Foreskin fibroblast (primary cell): ENCODE measurements at places on chromosomes 5 and 9.
A peak's percentile ranks its signal among the peaks of the same experiment; 100 is the strongest.

DNA sequence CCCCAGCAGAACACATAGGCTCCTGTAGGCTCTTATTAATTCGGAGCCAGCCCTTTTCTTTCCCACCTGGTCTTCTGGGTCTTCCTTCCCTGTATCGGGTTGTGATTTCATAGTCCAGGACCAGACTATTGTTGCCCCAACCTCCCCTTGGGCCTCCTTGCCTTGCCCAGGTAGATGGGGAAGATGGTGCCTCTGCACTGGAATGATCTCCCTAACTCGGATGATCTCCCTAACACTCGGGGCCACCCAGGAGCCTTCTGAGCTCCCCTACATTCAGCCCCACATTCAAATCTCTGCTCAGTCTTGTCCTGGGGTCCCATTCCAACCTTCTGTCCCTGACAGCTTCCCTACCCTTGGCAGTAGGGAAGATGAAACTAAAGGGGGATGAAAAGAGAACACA is 2.7 kb upstream of the IRF1 start:
- DNase-seq = no peak

GRCh38 chr5:159412284-159413046 is 82.2 kb upstream of the IL12B start:
- no peak for DNase-seq

DNA sequence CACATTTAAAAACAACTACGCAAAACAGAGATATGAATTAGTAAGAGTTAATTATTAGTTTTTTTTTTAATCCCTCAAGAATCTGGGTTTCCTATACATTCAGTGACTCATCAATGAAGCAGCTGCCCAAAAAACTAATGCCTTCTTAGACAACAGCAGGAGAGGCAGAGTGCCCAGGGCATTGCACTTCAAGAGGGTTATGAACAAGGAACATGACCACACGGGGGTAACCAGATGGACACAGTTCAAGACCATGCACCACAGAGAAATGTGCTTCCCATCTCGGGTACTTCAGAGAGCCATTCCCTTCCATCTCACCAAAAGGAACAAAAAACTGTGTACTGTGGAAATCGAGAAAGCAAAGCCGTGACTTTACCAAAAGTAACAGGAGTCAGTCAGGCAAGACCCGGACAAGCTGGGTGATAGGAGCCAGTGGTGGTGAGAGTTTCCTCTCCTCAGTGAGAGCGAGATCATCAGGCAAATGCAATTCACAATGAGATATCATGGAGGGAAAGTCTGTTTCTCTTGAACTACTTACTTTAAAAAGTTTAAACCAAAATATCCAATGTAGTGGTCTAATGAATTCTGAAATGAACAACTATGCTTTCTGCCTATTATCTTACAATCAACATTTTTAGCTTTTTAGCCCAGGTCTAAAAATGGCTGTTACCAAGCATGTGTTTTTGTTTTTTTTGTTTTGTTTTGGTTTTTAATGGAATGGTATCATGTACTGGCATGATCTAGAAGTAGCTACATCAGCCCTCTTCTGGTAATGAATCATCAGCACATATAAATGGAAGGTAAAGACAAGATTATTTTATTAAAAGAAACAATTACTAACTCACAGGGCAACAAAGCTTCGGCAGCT is 192.1 kb downstream of the TSSK1B start:
- no peak for DNase-seq

DNA sequence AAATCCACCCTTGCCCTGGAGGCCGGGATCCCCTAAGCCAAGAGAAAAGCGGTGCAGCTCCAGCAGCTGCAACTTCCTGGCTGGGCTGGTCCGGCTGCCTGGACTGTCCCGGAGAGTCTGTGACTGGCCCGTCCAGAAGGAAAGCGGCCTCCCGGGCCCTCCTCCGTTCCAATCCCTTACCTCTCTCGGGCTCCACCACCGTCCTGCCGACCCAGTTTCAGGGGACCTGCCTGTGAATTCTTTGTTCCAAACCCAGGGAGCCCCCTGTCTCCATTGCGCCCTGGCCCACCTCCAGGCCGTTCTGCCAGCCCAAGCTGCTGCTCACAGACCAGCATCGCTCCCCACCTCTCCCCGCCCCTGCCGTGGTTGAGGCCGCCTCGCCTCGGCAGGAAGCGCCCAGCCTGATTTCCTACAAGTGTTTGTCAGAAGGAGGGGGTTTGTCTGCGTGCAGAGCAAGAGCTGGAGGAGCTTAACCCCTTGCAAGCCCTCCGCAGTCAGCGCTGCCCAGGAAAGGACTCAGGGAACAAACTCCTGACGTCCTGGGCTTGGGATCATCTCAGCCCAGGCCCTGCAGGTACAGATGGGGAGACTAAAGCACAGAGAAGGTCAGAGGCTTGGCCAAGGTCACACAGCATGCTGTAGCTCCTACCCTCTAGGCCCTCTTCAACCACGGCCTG is at the start of gene AKNA:
TSS of gene AKNA (minus strand) at position 303 of the 677 bp plus-strand sequence. CDS start 6,649 bp downstream, outside the sequence.
- peak; percentile 74 for DNase-seq

DNA sequence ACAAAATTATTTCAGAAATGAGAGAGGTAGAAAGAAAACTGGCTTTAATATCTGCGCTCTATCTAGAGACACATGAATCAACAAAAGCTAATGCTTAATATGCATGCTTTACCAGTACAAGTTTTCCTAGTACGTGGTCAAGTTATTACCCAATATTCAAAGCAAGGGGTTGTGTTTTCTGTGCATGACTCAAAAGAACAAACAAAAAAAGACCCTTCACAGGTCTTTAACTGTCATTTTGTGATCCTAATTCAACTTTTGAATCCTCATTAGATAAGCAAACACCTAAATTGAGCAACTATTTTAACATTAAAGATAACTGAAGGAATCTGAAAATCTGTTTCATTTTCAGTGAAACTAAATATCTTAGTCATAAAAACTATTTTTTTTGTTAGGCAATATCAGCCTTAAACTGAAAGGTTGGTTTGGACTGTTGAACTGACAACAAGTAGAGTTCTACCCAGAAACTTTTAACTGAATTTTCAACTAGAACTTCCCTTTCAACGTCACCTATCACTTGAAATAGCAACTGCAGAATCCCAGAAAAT is 12.5 kb downstream of the ST8SIA4 start:
- DNase-seq = no peak

DNA sequence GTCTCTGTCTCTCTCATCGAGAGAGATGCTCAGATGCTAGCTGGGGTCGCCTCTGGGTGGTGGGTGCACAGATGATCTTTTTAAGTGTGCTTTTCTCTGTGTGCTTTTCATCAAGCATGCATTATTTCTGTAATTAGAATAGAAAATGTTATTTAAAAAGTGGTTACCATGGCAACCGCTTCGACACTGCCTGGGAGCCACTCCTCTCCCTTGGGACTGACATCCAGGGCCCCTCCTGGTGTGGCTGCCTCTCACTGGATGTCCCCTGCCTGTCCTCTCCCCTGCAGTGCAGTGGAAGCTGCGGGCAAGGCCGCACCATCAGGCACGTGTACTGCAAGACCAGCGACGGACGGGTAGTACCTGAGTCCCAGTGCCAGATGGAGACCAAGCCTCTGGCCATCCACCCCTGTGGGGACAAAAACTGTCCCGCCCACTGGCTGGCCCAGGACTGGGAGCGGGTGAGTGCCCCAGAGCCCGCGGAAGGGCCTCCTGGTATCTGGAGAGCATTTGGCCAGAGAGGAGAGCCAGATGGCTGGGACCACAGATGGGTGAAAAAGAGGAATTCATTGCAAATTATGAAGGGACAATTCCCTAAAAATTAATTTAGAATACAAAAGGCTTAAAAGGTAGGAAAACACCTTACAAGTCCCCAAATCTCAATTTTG is 34.7 kb downstream of the ADAMTSL2 start:
- DNase-seq = no peak

GRCh38 chr5:154966081-154966841 is 25.4 kb downstream of the MRPL22 start:
- DNase-seq = no peak

- DNase-seq = no peak
Observed at GRCh38 chr9:5563417-5563815, 53.1 kb downstream of the PDCD1LG2 start.

DNA sequence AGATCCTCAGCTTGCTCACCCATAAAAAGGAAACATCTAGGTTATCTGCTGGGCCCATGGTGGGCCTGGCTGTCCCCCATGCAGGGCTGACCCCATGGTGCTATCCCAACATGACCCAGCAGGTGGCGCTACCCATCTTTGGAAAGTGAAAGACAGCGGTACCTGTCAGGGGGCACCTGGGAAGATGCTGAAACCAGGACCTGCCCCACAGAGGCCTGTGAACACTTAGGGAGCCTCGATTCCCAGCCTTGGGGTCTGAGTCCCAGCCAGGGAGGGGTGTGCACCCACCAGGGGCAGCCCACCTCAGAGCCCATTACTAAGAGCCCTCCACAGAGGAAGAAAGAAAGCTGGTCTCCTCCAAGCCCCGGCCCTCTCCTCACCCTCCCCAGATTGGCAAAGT is 46.6 kb upstream of the IPPK start:
- no peak for DNase-seq

GRCh38 chr5:463301-463700 is 20.3 kb downstream of the EXOC3 start:
- no peak for DNase-seq

DNA sequence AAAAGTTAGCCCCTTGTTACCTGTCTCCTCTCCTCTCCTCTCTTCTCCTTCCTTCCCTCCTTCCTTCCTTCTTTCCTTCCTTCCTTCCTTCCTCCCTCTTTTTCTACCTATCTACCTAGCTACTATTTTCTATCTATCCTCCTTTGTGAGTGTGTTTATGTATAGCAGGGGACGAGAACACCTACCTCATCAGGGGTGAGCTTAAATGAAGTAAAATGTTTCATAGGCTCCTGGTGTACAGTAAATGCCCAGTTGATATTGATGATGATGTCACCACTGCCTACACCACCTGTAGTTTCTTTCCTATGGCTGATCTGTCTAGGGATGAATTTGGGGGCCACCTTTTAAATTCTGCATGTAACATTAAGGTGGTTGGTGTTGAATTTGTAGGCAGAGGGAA is 4.3 kb downstream of the SPIN1 start:
- DNase-seq = no peak

DNA sequence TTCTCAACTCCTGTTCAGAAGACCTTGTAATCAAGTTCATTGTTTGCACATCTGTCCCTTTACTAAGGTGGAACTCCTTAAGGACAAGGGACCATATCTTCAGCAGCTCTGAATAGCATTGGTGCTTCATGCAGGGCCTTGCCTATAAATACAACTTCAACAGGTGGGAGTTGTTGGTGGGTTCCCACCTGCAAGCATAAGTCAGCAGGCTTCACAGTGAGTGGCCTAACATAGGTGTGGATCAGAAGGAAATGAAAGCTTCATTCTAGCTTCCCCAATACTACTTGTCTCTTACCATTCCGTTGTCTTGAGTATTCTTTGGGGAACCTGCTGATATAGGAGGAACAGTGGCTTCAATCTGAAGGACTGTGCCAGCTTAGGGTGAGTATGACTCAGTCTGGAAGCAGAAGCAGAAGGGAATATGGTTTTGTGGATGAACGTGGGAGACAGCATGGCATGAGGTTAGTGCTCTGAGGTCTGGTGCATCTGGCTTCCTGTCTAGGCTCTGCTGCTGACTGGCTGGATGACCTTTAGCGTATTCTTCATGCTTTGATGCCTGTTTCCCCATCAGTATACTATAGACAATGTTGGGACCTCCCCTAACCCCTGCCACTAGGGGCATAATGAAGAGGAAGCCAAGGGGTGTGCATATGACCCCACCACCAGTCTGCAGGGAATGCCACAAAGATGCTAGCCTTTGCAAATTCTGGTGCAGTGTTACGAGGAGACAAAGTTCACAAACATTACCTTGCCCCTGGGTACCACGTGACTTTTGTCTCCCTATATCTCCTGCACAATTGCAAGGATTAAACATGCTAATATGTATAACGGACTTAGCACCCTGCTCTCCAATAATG is 192.3 kb downstream of the PALM2AKAP2 start:
- DNase-seq = no peak

- peak; percentile 6 for DNase-seq
Observed at GRCh38 chr5:15286650-15287049, 213.3 kb upstream of the FBXL7 start.

- DNase-seq = no peak
Observed at GRCh38 chr5:112795944-112796678, 58.4 kb downstream of the APC start.

GRCh38 chr5:112878760-112879159 is 17.7 kb downstream of the SRP19 start:
- no peak for DNase-seq
